ENCODE measurements at places on chromosomes 7 and 10.

- DNase-seq: no peak
Observed at GRCh38 chr7:131106681-131107336, 220.9 kb upstream of the MKLN1 start.

- no peak for DNase-seq
Observed at GRCh38 chr7:23645822-23646221, 34.2 kb upstream of the FAM221A start.

GRCh38 chr10:132239126-132240031 lies 52.6 kb downstream of the DPYSL4 start:
- no peak for DNase-seq

- no peak for DNase-seq
Observed at GRCh38 chr10:35693800-35694199, 51.7 kb upstream of the FZD8 start.

GRCh38 chr10:71657604-71658466 lies 61.7 kb downstream of the C10orf105 start:
- no peak for DNase-seq

- no peak for DNase-seq
Observed at GRCh38 chr7:55775051-55775420, 87.5 kb downstream of the SEPTIN14 start.

GRCh38 chr7:80263821-80264220 lies 129.2 kb downstream of the GNAI1 start:
- no peak for DNase-seq

DNA sequence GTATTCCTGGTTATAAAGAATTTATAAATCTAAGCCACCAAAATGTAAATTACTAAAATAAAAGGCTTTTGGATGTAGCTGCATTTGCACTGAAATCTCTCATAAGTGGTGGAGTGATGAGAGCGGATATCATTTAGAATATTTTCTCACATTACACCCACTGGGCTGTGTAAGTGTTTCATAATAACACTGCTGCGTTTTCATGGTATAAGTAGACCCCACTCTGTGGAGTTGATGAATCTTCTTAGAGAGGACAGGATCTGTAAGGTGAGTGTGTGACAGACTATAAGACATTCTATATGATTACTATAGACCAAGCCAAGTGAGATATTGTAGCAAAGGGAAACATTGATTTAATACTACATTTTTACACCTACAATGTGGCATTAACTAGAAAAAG lies 1024.1 kb upstream of the LRRN3 start:
- DNase-seq: no peak

DNA sequence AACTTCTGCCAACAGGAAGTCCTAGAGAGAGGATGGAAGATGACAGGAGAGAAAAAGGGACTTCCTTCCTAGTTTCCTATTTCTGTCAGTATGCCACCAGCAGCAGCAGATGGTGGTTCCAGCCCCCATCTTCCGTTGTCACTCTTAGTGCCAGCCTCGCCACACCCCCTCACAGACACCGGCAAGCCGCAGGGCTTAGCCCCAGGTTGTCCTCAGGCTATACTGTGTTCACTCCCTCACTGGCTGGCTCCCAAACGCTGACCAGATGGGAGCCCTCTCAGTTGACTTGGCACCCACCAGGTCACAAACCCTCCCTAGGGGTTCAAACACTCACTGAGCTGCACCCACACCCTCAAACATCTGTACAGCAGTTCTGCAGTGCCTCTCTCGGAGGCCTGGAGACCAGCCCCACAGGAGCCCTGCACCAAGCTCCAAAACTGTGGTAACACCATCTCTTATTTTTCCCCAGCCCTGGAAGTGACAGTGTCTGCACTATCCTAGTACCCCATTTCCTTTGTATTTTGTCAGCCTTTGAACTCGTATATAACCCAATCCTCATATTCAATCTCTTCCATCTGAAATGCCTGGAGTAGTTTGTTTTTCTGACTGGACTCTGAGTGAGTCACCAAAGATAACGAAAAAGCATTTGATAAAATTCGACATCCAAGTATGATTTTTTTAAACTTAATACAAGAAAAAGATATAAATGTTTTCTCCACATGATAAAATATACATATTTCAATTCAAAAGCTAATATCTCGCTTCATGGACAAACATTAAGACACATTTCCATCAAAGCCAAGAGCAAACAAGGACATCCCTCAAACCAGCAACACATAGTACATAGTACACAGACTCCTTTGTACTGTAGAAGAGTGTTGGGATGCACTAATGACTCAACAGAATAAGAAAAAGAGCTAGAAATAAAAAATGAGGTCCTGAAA lies 34.5 kb downstream of the SMURF1 start:
- DNase-seq: no peak

DNA sequence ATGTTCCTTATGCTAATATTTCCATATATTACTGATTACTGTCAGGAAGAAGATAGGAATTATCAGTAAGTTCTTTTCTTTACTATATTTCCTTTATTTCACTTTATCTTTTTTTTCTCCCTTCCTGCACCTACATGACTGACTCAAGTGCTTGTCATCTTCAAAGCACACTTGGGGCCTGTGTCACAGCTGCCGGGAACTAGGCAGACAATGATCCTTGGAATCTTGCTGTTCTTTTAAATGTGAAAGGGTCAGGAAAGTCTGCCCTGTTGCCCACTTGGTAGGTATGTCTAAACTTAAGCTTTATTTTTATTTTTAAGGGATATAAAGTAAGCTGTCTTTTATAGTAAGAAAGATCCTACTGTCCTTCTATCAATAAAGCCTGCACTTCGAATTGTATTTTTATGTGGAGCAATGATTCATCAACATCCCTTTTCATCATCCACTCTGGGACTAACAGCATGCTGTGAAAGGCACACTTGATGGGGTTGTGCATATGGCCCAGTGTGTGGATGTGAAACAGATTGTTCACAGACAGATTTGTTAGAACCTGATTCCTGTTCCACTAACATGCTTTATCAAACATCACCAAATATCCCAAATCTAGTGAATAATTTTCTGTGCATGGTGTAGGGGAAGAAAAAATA lies 556.9 kb downstream of the DNAJB9 start:
- no peak for DNase-seq

GRCh38 chr7:37142958-37143357 lies 305.7 kb downstream of the ELMO1 start:
- no peak for DNase-seq

- DNase-seq: no peak
Observed at GRCh38 chr10:35268791-35269257, 67.5 kb upstream of the CCNY start.

DNA sequence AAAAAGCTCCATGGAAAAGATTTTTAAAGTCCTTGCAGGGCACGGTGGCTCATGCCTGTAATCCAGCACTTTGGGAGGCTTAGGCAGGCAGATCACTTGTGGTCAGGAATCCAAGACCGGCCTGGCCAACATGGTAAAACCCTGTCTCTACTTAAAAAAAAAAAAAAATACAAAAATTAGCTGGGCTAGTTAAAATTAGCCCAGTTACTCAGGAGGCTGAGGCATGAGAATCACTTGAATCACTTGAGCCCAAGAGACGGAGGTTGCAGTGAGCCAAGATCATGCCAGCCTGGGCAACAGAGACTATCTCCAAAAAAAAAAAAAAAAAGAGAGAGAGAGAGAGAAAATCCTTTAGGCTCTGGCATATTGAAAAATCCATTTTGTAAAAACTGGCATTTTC lies 61.9 kb downstream of the CCDC6 start:
- no peak for DNase-seq

- no peak for DNase-seq
Observed at GRCh38 chr10:87775766-87776165, 42.3 kb downstream of the ATAD1 start.

- DNase-seq: no peak
Observed at GRCh38 chr7:87570178-87570577, 30.5 kb downstream of the ABCB1 start.

DNA sequence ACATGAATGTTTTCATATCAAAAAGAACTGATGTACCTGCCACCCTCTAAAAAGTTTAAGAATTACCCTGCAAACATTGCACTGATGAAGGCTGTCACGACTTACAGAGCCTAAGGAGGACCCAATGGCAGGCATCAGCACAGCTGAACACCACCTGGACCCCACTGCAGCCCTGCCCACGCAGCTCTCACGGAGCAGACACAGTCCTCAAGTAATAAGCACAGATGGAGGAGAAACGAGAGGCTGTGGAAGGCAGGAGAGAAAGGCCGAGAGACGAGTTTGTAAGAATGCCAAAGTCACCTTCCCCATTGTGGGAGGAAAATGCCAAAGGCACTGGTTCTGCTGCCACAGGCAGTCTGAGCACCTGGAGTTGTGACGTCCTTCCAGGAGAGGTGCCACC lies 135.0 kb downstream of the DLG5 start:
- DNase-seq: no peak

DNA sequence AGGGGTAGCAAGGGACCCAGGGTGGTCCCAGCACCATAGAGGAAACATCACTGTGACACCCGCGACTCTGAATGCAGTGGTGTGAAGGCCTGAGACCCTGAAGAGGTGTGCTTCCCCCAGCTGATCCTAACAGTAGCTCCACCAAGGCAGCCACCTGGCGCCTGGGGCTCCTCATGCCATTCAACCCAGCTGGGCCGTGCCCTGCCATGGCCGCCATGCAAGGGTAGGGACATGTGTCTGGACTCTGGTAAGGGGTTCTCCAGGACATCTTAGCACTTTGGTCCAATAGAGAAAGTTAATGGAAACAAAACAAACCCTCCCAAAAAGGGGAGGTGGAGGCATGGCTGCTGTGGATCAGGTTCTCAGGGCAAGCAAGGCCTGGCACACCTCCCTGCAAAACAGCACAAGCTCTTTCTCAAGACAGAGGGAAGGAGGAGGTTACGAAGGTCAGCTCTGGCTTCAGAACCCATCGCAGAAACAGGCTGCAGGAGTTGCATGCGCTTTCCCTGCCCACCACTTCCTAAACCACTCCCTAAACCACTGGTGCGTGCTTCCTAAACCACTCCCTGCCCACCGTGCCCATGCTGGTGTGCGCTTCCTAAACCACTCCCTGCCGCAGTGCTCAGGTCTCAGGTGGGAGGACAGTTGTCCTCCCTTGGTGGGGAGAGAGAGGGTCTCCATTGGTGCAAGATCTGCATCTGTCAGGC lies 108.7 kb downstream of the LARP4B start:
- DNase-seq: no peak

DNA sequence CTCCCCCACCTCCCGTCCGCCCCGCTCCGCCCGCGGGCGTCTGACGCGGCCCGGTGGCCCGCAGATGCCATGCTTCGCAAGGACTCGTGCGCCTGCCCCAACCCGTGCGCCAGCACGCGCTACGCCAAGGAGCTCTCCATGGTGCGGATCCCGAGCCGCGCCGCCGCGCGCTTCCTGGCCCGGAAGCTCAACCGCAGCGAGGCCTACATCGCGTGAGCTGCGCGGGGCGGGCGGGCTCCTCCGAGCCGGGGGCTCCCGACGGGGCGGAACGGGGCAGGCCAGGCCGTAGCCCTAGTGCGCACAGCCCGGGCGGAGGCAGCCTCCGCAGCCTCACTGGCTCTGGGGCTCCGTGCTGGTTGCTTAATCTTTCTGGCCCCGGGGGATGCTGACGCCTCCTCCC lies 2.8 kb downstream of the ASIC3 start:
- DNase-seq: no peak

DNA sequence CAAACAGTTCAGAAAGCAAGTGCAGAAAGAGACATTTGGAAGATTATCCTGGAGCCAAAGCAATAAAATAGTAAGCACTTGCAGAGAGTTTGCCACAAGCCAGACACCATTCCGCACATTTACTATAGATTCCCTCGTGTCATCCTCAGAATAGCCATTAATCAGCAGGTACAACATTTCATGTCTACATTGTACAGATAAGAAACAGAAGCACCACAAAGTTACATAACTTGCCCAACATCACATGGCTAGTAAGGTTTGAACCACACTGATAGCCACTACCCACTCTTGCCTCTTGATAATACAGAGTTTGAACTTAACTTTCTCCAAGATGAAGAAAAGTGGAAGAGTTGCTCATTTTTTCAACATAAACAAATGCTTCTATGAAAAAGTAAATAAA lies 40.6 kb upstream of the GHITM start:
- DNase-seq: no peak

DNA sequence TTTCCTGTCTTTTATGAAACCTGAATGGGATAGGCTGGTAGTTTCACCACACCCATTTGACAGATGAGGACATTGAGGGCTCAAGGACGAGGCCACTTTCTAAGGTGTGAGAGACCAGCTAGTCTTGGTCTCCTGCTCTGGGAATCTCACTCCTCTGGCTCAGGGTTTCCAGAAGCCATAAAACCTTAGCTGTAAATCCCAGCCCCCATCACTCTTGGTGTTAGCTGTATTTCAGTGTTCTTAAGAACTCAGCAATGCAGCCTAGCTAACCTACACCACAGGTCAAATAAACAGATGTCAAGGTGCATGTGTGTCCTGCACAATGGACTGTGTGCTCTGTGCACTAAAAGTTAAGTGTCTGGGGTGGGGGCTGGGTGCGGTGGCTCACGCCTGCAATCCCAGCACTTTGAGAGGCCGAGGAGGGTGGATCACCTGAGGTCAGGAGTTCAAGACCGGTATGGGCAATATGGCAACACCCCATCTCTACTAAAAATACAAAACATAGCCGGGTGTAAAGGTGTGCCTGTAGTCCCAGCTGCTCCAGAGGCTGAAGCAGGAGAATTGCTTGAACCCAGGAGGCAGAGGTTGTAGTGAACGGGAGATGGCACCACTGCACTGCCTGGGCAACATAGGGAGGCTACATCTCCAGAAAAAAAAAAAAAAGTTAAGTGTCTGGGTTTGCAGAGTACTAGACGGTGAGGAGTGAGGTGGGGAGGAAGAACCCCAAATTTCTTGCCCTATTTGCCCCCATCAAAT lies 567 bp upstream of the EPO start:
- DNase-seq: no peak

GRCh38 chr7:45174966-45175765 lies 17.6 kb downstream of the RAMP3 start:
- DNase-seq: no peak

DNA sequence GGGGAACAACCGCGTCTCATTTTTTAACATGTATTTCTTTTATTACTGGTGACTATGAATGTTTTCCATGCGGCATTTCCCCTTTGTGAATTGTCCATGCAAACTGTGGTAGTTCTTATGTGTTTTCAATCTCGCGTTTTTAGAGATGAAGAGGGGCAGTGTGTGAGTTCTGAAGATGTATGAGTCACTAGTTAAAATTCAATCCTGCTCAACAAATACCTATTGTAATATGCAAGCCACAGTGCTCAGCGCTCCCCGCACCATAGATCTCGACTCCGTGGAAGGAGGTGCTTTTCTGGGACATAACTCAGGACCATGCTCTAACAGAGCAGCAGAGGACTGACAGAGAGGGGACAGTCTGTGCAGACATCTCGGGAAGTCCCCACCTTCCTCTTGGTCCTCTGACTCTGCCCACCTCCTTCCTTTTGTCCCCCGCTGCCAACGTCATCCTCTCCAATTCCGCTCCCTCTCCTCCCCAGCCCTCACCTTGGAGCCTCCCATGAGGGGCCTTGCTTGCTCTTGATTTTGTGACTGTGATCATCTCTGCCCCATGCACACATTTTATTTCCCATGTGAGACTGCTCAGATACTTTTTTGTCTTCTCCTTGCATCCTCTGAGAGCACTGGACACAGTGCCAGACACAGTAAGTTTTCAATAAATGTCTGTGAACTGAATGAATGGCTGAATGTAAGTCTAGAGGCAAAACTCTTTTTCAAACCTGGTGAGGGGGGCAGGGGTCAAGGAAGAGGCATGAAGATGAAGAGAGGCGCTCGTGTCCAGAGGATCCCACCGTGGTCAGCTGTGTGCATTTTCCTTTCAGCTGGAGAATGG lies 42.7 kb upstream of the PLEKHA1 start:
- peak; percentile 31 for DNase-seq
